Glutamatergic neuron (in vitro differentiated cells): ENCODE measurements at places on chromosomes 2 and 18.

GRCh38 chr18:69215161-69215560 lies 185.5 kb upstream of the DOK6 start:
- DNase-seq, result no peak

DNA sequence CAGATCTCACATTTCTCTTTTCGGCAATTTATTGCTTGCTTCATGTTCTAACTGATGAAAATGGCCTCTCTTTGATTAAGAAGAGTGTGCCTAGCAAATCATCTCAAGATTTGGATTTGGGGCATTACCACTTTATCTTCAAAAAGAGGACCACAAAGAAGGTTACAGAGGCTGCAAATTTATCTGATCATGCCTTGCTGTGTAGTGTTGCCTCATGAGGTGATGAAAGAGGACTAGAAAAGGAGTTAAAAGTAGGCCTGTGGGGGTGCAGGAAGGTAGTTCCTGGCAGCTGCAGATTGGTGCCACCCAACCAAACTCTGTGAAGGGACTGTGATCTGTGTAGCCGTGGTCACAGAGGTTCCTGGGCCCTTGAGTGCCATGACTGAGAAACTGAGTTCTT lies 69.2 kb downstream of the PRELID3A start:
- no peak for DNase-seq

DNA sequence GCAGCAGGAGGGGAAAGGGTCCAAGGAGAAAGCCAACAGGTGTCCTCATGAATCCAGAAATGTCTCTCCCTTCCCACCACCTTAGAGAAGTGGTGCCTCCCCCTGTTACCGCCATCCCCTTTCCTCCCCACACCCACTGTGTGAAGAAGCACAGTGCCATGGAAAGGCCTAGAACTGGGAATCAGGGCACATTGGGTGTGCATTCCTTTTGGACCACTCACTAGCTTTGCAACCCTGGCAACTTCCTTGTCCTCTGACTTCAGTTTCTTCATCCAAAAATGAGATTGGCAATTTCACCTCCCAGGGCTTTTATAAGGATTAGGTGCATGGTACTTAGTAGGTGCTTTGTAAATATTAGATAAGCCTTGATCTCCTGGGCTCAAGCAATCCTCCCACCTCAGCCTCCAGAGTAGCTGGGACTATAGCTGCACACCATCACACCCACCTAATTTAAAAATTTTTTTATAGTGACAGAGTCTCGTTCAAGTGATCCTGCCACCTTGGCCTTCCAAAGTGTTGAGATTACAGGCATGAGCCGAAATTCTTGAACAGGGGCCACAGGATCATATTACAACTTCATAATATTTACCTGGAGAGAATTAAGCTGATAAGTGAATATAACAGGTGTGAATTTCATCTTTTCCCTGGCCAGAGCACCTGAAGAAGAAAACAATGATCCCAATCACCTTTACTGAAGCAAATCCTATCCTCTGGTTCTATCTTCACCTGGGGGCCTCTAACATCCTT lies 97.9 kb upstream of the TAF1B start:
- DNase-seq, result no peak

- DNase-seq, result no peak
These were observed 1129.1 kb upstream of the ZEB2 start for GRCh38 chr2:145649061-145649460.

GRCh38 chr2:1744151-1744445 lies 217 bp downstream of the PXDN start:
- DNase-seq, result peak; percentile 71

GRCh38 chr2:36756438-36756837 lies 59.9 kb downstream of the VIT start:
- no peak for DNase-seq

DNA sequence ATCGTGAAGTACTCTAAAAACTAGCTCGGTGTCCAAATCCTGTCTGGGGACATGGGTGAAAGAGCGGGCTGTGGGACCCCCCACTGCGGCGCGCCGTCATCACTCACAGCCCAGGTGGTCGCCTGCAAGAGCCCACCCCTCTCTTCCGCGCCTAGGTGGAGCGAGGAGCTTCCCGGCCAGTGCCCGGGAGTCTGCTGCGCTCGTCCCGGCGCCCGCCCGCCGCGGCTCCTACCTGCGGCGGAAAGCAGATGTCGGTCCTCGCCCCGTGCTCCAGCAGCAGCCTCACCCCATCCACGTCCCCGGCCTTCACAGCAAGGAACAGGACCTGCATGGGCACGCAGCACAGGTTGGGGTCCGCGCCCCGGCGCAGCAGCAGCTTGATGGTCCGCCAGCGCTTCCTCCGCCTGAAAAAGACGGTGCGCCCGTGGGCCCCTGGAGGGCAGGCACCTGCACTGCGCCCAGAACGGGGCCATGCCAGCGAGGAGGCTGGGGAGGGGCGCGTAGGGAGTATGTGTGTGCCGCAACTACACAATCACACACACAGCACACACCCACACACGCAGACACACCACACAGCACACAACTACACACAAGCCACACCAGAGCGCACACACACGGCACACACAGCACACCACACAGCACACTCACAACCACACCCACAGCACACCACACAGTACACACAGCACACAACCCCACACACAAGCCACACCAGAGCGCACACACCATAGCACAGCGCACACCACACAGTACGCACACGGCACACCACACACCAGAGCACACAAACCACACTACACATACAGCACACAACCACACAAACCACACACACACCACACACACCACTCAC lies 37.4 kb downstream of the ANKMY1 start:
- no peak for DNase-seq

DNA sequence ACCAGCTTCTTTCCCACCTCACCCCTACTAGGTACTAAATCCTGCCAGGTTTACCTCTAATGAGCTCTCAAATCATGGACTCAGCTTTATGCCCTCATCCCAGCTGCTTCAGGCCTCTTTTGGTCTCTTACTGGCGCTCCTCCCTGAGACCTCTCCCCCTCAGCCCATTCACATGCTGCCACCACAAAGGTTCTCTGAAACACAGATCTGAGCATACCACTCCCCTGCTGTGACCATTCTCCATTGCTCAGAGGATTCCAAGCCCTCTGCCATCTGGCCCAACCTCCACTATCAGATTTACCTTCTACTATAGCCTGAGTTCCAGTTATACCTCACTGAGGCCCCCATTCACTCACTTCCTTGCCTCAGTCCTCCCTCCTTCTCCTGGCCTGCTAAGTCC lies 174.8 kb downstream of the ANKRD44 start:
- no peak for DNase-seq

DNA sequence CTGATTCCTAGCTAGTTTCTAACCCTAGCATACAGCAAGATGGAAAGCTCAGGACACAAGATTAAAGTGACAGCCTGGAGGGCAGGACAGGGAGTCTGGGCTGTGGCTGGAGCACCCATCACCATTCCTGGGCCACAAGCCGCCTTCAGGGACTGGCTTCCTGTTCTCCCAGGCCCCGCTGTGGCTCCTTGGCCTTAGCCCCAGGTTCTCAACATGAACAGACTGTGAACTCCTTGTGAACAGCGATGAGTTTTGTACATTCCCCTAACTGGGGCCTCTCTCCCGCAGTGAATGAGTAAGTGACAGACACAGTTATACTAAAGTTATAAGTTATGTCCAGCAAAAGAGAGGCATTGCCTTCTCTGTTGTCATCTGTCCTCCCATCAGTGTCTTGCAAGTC lies 35.9 kb upstream of the SLC14A1 start:
- DNase-seq, result no peak

DNA sequence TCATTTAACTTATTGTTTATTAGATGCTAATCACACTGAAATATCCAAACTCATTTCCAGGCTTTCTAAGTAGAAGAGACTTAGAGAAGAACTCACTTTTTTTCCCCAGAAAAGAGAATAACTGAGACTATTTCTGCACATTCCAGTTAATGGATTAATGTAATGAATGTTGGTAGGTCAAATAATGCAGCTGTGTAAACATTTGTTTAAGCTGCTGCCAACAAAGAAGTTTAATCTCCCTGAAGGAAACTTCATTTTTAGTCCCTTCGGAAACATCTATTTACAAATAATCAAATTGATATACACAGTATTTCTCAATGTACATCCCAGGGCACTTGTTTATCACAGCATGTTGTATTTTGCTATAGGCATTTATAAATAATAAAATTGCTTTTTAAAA lies 126.9 kb downstream of the KCNS3 start:
- DNase-seq, result no peak

- DNase-seq, result peak; percentile 92
These were observed 757 bp upstream of the MTCL1 start for GRCh38 chr18:8704361-8705237.
